ENCODE measurements at places on chromosomes 11 and 22.

- DNase-seq, result no peak
Measured at GRCh38 chr11:35539256-35539655, 13.8 kb upstream of the PAMR1 start.

- DNase-seq, result no peak
Measured at GRCh38 chr11:64185175-64185692, 737 bp upstream of the STIP1 start.

DNA sequence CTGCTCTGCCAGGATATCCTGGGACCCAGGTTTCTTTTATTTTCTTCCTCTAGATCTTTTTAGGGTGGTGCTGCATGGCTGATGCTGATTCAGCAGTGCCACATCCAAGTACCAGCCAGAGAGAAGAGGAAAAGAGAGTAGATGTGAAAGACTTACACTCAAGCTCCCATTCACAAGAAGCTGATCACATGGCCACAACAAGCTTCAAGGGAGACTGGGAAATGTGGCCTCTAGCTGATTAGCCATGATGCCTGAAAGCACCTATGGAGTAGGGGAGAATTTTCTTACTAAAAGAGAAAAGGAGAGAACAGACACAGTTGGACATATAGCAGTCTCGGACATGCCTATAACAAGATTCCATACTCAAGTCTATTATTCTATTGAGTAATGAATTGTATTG, 34.4 kb upstream of the FJX1 start:
- no peak for DNase-seq

DNA sequence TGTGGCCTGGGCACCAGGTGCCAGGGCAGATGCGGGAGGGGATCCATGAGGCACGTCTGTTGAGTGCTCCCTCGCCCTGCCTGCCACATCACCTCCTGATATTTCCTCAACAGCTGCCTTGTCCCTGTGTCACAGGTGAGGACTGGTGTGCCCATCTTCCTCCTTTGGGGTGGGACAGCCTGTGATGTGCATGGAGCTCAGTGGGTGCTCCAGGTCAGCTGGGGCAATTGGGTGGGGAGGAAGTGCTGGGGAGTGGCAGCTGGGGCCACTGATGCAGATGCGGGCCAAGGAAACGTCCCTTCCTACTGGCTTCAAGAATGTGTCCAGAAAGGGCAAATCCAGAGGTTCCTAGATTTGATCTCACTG, 83.6 kb downstream of the MORC2 start:
- DNase-seq, result no peak

GRCh38 chr11:34239465-34240149, 118.2 kb downstream of the ABTB2 start:
- no peak for DNase-seq

- no peak for DNase-seq
Measured at GRCh38 chr11:18844753-18845367, 53.3 kb upstream of the PTPN5 start.

- no peak for DNase-seq
Measured at GRCh38 chr11:57376095-57377090, 4.6 kb downstream of the PRG3 start.

DNA sequence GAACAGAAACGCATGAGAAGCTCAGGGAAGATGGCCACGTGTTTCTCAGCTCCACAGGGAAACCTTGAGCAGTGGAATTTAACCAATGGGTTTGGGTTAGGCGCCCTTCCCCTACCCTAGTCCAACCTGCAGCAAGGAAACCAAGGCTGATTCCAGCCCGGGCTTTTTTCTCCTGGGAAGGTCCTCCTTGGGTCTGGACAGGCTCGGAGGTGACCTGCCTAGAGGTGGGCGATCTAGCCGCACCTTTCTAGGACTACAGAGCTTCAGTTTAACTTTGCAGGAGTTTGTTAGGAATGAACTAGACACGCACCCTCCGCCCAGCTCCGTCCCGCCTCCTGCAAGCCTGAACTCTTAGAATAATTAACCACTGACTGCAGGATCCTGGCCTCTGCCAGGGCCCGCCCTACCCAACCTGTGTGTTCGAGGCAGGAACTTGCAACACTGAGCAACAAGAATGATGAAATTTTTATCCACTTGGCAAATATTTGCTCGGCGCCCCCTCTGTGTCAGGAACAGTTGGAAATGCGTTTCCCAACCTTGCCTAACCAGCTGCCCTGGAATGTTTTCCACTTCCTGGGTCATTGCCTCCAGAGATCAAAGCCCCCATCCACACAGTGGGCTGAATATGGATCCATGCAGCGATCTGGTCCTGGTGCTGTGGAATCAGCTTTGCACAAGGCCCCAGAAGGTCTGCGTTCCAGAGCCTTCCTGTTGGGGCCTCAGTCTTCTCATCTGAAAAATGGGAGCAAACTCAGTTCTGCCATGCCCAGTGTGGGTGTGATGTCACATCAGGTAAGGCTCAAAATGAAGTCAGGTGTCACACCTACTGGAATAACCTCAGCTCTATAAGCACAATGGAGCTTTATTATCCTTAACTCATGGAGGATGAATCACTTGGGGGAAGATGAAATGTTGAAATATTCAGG, 13.3 kb downstream of the MPST start:
- no peak for DNase-seq
